ENCODE measurements at places on chromosomes 7 and 10. TPM values are rescaled to one million over a fixed set of nuclear protein-coding genes. Genes with fewer than 3 reads are reported as not detected.

Gene PRRT4
- under 0.01 TPM for total RNA-seq

Gene SFMBT2
- 2.8 TPM for total RNA-seq

Gene ARPC1B
- total RNA-seq: 394 TPM

Gene OR2A7
- 0.50 TPM for total RNA-seq

Gene ZNF33A
- 11.8 TPM for total RNA-seq

Gene WIPF3
- total RNA-seq: 0.33 TPM

Gene STAG3
- total RNA-seq: 0.50 TPM

Gene EIF4EBP2
- 21.8 TPM for total RNA-seq

Gene DCLRE1A
- 9.4 TPM for total RNA-seq

Gene EMX2
- total RNA-seq: not detected

Gene PLAU
- total RNA-seq: 60.1 TPM

Gene MKI67
- 0.26 TPM for total RNA-seq

Gene LIPM
- not detected for total RNA-seq

Gene GTF2IRD1
- total RNA-seq: 10.0 TPM

Gene NEUROD6
- total RNA-seq: not detected

Gene NANOS1
- total RNA-seq: 1.2 TPM

Gene COL1A2
- 2,400 TPM for total RNA-seq

Gene EFCAB10
- not detected for total RNA-seq

Gene RGS10
- 67.8 TPM for total RNA-seq

Gene RHOBTB1
- 19.8 TPM for total RNA-seq

Gene SYCE1
- total RNA-seq: 0.17 TPM

Gene DPYSL4
- 0.26 TPM for total RNA-seq

Gene GDF10
- total RNA-seq: 25.1 TPM

Gene CD36
- total RNA-seq: 41.0 TPM

Gene TSPAN13
- total RNA-seq: 2.8 TPM

Gene VAX1
- not detected for total RNA-seq

Gene SLC18A3
- not detected for total RNA-seq

Gene SHOC2
- total RNA-seq: 83.6 TPM

Gene CELF2
- 25.1 TPM for total RNA-seq

Gene SPDYE11
- total RNA-seq: not detected

Gene FZD1
- total RNA-seq: 12.6 TPM

Gene KLF14
- total RNA-seq: under 0.01 TPM

Gene RASA4
- 6.2 TPM for total RNA-seq

Gene DPY19L1
- total RNA-seq: 30.1 TPM

Gene SPRN
- under 0.01 TPM for total RNA-seq

Gene MMP21
- total RNA-seq: 0.26 TPM

All from fibroblast of lung (primary cell).